ENCODE measurements at places on chromosomes 4 and X.

DNA sequence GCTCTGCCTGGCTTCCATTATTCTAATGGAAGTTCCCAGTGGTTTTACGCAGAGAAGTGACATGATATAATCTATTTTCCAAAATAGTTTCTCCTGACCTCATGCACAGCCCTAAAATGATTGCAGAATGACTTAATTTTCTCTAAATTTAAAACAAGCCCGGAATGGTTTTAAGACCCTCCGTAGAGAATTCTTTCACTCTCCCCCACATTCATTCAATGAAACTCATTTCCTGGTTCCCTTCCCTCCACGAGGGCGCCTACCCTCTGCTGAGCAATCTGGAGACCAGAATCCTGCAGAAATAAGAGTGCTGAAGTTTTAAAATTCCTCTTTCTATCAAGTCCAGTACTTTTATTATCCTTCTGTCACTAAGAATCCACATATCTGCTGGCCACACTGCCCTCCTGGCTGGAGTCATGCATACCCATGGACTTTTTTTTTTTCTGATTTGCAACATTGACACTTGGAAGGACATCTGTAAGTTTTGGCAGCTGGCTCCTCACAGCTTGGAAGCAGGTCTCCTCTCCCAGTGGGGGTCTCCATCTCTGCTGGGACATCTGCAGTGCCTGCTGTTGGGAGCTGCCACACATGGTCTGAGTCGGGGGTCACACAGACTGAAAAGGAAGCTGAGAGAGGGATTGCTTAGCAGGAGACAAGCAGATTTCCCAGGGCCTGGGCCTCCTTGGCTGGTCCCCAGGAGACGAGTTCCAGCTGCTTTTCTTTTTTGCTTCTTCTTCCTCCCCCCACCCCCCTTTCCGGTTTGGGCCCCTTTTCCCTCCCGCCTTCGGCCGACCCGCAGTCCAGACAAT, 86.1 kb downstream of the SOWAHB start:
- DNase-seq: no peak

DNA sequence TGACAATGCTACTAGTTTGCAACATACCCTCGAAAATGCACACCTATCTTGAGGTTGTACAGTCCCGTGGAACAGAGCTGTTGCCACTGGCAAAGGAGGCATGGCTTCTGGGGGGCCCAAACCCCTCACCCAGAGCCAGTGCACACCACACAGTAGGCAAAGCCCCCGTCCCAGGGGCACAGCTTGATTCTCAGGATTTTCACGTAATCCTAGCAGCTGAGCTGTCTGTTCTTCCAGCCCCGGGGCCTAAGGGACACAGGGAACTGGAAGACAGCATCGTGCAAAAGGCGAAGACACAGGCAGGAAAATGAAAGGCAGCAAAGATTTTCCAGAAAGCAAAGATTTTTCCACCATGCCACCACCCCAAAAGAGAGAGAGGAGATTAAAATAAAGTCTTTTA, 77.2 kb downstream of the JAKMIP1 start:
- DNase-seq: no peak

DNA sequence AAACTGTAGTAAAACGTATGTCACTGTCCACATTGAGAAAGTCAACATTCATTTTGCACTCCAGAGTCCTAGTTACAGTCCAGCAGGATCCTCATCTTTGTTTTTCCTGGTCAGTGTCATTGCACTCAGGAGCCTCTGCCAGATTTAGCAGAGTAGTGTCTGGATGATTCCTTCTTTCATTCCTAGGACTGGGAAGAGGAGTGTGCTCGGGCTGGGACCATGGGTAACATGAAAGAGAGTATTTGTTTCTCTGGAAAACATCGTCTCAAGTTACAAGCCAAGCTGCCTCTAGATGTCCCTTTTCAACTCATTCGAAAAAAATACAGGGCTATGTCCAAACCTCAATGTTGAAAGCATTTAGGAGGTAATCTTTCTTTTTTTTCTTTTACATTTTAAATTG, 69.9 kb upstream of the TNIP3 start:
- DNase-seq: no peak

GRCh38 chr4:138199568-138200235, 42.4 kb downstream of the SLC7A11 start:
- DNase-seq: no peak

DNA sequence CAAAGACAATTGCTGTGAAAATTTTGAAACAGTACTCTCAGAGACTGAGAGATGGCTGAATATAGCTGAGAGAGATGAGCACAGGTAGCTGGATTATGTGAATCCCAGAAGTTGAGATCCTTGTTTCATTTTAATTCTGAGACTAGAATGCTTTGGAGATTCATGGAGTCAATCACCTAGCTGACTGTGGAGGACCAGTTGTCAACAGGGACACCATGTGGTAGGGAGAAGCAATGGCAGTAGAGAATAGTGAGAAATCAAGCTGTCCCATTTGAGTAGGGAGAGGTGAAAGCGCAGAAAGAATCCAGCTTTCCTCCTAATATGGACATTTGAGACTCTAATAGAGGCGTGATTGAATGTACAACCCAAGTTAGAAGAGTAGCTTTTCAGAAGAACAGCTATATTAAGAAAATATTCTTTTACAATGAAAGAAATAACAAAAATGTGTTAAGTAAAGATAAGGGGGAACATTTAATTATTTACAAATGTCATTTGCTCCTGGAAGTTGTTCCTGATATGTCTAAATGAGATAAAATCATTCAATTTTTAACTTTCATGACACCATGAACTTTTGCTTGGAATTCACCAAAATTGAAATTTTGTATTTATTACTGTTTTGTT, 30.3 kb upstream of the GLRB start:
- no peak for DNase-seq

GRCh38 chr4:40923316-40924095, 173.8 kb downstream of the NSUN7 start:
- no peak for DNase-seq

DNA sequence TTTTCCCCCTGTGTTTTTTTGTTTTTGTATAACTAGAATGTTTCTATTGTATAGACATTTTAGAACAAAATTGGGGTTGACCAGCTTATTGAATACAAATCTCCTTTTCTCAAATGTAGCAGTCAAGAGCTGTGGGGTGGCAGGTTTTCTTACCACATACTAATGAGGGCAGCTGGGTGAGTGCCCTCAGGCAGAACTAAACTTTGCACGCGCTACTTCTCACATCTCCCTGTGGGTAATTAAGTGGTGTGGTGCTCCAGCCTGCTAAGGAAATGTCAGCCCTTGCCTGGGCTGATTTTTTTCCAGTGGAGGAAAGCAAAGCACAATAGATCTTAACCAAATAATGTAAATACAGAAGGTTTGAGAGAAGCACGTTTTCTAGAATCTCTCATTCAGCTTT, 717.6 kb upstream of the TENM3 start:
- DNase-seq: no peak

- DNase-seq: no peak
These were observed 9.5 kb downstream of the HPGDS start for GRCh38 chr4:94332983-94333590.

DNA sequence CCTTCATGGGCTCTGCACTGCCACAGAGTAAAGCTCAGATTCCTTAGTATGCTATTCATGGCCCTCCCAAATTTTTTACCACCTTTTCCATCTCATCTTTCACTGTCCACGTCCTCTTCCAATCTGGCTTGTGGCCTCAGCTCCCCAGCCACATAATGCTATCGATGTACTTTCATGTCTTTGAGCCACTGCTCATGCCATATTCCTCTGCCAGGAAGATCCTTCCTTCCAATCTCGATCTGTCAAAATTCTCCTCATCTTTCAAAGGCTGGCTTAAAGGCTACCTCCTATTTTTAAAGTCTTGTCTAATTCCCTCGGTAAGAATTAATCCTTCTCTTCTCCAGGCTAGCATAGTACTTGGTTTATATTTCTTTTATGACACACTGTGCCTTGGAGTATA, 233.3 kb upstream of the GPC4 start:
- DNase-seq: no peak

DNA sequence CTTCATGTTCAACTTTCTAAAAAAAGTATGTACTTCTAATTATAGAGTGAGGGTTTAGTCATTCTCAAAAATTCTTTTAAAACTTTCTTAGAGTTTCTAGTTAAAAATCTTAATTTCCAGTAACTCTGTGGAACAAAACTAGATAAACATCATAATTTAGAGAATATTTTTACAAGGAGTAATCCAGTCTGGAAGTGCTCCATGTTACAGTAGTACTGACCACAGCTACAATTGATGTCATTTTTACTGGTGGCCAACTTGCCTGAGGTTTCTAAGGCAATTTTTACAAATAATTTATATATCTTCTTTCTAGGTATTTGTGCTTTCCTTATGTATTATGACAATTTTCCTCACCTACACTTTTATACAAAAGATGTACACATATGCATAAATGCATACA, 490.4 kb downstream of the CENPC start:
- no peak for DNase-seq
